ENCODE measurements at places on chromosomes 4 and X. TPM values are rescaled to one million over a fixed set of nuclear protein-coding genes. Genes with fewer than 3 reads are reported as not detected.

The YY2 gene
- 1.1 TPM for total RNA-seq

The C4orf51 gene
- total RNA-seq, result not detected

The HSFX3 gene
- total RNA-seq, result not detected

The HOPX gene
- 341 TPM for total RNA-seq

The SERPINA7 gene
- not detected for total RNA-seq
